ENCODE measurements at places on chromosomes 4 and X. TPM values are rescaled to one million over a fixed set of nuclear protein-coding genes. Genes with fewer than 3 reads are reported as not detected.

The CDX4 gene
- not detected for total RNA-seq

The SPANXB1 gene
- total RNA-seq = not detected

The RAB41 gene
- not detected for total RNA-seq

The DAPP1 gene
- not detected for total RNA-seq

The TCEAL6 gene
- total RNA-seq = not detected

The ZAR1 gene
- not detected for total RNA-seq

The ADAD1 gene
- not detected for total RNA-seq

Data from dermis lymphatic vessel endothelial cell (primary cell).